ENCODE measurements at places on chromosomes 6 and 20.

DNA sequence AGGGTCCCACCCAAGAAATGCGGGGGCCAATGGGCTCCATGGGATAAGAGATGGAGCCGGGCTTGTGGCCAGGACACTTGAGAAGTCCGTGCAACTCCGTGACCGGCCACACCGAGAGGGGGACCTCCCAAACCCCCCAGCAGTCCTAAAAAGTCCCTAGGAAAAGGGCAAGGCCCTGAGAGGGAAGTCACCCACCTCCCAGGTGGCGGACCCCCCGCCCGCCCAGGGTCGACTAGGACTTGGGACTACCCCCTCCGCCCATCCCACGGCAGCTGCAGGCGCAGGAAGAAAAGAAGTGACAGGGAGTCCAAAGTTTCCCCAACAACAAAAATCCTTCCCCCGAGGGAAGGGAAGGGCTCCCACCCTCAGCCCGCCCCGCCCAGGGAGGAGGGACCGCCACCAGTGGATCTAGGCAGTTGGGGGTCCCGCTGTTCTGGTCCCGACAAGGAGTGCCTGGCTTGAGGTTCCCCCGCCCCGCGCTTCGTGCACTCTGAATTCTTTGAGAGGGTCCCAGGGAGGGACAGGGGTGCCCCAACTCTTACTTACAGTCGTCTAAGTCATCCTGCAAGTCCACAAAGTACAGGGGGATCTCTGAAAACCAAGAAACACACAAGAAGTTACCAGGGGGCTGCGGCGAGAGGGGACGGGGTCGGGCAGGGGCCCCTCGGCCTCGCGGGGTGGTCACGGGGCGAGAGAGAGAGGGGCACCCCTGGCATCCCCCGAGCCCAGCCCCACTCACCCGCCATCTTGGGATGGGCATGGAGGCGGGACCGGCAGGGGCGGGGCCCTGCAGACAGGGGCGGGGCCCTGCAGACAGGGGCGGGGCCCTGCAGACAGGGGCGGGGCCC, 611 bp upstream of the RAB22A start:
- DNase-seq, result no peak

- DNase-seq, result no peak
Observed at GRCh38 chr6:103872233-103872632, 987.5 kb downstream of the HACE1 start.

DNA sequence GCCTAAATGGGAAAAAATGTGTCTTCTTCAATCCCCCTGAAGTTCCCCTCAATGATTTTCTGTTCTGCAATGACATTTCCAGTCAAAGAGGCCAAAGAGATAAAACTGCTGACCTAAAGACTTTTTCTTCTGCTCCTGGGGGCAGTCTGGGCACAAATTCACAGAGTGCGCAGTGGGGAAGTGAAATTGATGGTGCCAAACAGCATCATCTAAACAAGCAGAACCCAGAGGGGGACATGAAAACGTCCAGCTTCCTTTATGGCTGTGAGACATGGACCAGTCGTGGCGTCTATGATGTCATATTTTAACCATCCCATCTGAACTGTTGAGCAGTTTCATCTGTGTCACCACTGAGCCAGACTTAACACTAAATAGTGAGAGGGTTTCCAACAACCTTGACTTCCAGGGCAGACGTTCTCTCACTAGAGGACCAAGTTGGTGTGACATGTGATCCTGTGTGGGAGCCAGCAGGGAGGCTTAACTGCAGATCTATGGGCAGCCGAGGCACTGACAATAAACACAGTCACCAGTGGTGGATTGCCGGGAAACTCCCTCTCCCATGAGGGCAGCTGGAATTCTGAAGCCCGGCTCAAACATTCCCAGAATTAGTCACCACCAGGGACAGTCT, 12.4 kb downstream of the SCML4 start:
- no peak for DNase-seq

DNA sequence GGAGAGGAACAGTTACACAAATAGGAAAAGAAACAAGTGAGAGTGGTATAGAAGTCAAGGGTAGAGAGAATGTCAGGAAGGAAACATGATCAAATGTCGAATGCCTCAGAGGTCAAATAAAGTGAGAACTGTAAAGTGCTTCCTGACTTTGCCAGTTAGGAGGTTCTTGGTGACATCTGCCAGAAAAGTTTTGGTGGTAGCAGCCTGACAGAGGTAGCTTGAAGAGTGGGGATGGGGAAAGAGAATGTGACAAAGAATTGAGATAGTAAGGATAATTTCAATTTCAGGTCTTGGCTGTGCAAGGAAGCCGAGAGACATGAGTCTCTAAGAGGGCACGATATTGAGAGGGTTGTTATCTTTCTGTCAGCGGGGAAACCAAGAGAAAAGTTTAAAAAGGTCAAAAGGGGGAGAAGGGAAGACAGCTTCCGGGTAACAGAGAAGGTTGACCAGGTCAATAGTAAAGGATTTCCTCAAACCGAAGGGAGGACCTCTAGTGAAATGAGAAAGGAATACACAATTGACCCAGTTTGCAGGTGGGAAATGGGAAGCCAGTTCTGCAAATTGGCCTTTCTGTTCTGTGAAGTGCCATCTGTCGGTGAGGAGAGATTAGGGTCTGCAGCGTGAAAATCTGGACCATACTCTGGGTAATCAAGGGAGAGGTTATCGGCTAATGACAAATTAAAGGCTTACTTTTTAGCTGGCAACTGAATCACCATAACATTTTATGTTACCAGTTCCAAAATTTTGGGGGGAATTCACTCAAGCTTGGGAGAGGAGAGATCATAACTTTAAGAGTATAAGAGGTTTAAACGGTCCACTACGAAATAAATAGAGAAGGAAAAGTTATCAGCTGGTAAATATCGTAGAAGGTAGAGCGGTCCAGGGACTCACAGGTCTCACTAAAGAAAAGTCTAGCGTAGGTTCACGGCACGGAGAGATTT, 973 bp upstream of the BRD2 start:
- DNase-seq, result peak; percentile 73

GRCh38 chr20:45607810-45608209, 21.7 kb upstream of the WFDC10A start:
- DNase-seq, result no peak

GRCh38 chr20:45987108-45987780, 15.2 kb upstream of the ZNF335 start:
- peak; percentile 61 for DNase-seq

- DNase-seq, result no peak
Observed at GRCh38 chr6:29131691-29132090, 23.8 kb downstream of the OR2J3 start.

- no peak for DNase-seq
Observed at GRCh38 chr6:4645713-4646360, 130.4 kb upstream of the CDYL start.

- no peak for DNase-seq
Observed at GRCh38 chr6:30111266-30111856, 1.5 kb downstream of the TRIM31 start.

DNA sequence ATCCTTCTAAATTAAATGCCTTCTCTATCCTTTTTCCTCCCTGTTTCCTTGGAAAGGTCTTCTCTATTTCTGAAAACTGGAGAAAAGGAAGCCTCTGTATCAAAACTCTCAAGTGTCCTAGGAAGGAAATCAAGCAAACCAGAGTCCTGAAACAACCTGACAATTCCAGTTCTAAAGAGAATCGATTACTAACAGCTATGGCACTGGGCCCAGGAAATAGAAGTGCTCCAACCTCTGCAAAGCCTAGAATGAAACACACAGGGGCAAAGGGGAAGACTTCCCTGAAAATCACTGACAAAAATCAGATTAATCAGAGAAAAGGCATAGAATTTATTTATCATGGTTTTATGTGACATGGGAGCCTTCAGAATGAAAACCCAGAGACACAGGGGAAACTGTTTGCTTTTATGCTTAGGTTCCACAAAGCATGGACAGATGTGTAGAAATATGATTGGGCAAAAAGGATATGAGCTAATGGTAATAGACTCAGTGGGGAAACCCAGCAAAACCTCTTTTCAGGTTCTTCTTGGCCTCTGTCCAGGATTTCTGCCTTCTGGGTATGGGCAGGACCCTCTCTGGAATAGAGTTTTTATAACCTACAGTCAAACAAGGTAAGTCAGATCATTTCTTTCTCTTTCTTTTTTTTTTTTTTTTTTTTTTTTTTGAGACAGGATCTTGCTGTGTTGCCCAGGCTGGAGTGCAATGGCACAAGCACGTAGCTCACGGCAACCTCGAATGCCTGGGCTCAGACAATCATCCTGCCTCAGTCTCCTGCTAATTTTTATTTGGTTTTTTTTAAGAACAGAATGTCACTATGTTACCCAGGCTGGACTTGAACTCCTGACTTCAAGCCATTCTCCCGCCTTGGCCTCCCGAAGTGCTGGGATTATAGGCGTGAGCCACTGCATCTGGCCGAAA, 91.7 kb downstream of the CD24 start:
- no peak for DNase-seq

- DNase-seq, result no peak
Observed at GRCh38 chr6:163671791-163672190, 257.3 kb downstream of the QKI start.

DNA sequence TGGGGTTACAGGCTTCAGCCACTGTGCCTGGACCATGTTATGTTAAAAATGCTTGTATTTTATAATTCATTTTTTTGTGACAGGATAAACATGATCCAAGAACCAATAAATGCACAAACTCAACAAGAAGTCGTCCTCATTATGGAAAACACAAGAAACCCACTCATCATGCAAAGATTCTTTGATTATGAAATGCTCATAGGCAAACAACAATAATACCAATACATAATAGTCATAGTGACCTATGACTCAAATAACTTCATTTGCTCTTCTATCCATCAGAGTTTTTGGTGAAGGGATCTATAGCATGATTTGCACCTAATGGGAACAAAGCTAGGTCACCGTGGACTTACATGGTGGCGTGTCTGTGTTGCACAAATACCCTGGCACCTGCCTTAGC, 217.1 kb upstream of the THEMIS start:
- no peak for DNase-seq

GRCh38 chr20:59818911-59819310, 114.5 kb downstream of the SYCP2 start:
- DNase-seq, result no peak

DNA sequence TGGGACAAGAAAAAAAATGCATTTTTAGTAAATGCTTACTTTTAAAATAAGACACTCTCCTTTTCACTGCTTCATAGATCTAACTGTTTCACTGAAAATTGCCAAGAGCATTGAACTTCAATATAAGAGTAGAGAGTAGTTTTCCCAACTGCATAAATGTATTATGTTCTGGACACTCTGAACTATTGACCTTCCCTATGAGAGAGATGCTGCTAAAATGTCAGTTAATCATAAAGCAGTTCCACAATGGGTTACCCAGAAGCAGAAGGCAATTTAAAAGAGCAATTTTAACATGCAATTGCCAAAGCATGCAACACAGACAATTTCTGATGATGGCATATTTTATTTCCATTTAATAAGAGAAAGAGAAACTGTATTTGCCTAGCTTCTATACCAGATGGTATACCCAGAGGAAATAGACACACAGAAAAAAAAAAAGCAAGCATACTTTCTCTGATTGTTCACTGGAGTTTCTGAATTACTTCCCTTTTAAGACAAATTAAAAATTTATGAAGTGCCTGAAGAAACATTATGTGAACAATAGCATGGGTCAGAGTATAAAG, 279.1 kb upstream of the THEMIS start:
- DNase-seq, result no peak

- no peak for DNase-seq
Observed at GRCh38 chr6:27159725-27160124, 87.8 kb upstream of the PRSS16 start.

- no peak for DNase-seq
Observed at GRCh38 chr20:35854713-35855348, 83.0 kb downstream of the PHF20 start.

DNA sequence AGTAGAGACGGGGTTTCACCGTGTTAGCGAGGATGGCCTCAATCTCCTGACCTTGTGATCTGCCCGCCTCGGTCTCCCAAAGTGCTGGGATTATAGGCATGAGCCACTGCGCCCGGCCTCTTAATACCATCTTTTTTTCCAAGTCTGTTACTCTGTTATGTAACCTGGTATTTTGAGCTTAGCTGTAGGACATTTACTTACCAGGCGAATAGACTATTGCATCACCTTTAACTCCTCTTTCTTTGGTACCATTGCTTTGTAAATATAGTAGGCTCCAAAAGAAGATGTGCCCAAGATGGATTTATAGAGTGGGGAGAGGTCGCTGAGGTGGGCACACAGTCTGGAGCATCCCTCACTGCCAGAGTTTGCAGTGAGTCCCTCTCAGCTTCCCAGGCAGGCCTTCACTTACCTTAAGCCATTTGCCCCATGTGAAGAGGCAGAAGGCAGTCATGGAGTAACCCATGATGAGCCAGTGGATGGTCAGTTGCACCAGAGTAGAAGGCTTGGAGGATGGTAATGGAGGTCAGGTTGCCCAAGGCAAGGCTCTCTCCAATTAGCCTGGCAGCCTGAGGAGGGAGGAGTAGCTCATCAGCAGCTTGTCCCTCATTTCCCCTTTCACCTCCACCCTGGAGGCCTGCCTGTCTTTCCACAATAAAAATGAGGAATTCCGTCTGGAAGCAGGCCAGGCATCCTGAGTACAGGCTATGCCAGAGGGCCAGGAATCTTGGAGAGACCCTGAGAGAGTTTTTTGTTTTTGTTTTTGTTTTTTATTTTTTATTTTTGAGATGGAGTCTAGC, 9.7 kb downstream of the TIAM2 start:
- DNase-seq, result no peak

DNA sequence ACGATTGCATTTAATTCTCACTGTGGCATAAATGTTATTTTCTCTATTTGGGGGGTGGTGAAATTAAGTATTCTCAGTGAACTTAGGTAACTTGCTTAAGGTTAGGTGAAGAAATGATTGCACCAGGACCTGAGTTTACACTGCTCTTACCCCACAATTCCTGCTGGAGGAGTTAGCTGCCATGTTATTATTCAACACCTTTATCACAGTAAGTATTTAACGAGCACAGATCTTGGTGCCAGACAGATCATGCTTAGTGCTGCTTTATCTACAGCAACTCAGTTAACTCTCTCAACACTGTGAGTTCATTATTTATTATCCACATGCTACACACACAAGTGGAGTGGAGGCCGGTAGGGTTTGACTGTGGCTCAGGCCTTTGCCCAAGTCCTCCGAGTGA, 249.7 kb downstream of the TMEM242 start:
- no peak for DNase-seq

GRCh38 chr6:17964633-17965032, 22.8 kb downstream of the KIF13A start:
- no peak for DNase-seq

DNA sequence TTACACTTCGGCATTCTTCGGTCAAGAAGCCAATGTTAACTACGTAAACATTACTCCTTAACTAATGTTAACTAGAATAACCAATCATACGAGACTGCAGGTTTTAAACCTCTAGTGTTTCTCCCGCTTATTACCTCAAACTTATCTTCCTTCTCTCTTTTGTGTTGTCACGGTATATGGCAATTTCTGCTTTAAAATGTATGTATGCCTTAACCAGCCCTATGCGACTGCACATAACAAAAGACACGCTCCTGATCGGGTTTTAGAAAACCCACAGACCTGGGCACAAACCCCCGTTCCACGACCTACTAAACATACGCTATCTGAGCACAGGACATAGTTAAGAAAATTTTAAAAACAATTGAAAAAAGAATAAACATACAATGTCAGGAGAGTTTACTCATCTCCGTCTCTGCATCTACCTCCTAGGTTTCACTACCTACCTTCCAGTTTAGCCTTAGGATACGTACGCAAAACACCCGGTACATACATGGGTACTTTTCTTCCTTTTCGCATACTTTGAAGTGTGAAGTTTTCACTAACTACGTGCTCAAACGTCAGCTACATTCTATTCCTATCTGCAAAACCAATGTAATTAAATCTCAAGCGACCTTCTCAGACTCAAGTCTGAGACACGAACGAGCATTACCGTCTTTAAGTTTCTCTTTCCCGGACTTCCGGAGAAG, 1.1 kb downstream of the CD164 start:
- DNase-seq, result no peak

GRCh38 chr20:58623579-58624473, 27.3 kb upstream of the STX16 start:
- peak; percentile 75 for DNase-seq
